Brain (organoid and tissue), 16 donors: ENCODE measurements at places on chromosomes 1 and 21.

- DNase-seq = no peak
Measured at GRCh38 chr1:182777386-182777785, 12.2 kb upstream of the NPL start.

GRCh38 chr1:20160034-20160433 is 20.9 kb downstream of the PLA2G2F start:
- no peak for DNase-seq

DNA sequence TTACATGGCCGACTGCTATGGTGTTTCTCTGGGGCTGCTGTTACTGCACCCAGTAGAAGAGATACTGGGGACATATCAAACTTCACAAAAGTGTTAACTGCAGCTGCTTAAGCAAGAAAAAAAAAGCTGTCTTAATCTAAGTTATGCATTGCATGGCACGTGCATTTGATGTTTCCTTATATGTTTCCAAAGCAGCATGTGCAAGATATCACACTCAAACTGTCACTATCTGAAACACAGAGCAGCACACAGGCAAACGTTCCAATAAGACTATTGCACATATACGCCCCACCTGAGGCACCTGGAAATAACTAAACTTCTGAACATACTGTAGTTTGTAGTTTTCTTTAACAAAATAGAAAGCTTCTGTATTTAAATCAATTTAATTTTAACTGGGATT is 671.4 kb upstream of the ADGRL2 start:
- no peak for DNase-seq

GRCh38 chr1:181126871-181127587 is 38.5 kb downstream of the IER5 start:
- peak; percentile 80 for DNase-seq

DNA sequence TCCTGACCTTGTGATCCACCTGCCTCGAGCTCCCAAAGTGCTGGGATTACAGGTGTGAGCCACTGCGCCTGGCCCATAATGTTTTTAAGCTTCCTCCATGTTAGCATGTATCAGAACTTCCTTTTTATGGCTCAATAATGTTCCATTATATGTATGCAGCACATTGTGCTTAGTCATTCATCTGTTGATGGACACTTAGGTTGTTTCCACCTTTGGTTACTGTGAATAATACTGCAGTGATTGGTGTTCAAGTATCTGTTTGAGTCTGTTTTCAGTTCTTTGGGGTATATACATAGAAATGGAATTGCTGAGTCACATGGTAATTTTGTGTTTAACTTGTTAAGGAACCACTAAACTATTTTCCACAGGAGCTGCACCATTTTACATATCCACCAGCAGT is 17.7 kb downstream of the CMPK1 start:
- DNase-seq = no peak

DNA sequence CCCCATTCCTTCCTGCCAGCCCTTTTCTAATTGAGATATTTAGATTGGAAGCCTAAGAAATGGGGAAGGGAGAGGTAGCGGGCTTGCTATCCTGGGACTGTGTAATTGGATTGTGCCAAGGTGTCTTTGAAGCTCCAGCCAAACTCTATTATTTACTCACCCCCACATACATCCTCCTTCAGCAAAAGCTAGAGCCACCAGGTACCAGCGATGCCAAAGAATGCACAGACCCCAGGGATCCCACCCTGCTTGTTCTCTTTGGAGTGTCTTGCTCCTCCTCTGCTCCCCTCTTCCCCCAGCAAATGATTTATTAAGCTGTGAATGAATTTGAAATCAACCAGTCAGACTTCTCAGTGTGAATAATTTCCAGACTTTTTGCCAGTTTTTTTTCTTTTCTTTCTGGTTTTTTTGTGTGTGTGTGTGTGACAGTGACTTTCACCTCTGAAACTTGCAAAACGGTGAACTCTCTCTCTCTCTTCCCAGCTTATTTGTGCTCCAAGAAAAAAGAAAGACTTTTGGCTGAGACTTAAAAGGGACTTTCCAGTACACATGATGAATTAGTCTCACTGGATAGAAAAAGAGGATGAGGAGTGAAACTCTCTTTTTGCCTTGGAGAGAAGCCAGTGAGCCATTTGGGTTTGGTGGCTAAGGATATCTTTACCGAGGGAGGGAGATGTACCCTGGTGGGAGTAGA is 1.8 kb downstream of the VASH2 start:
- peak; percentile 30 for DNase-seq

DNA sequence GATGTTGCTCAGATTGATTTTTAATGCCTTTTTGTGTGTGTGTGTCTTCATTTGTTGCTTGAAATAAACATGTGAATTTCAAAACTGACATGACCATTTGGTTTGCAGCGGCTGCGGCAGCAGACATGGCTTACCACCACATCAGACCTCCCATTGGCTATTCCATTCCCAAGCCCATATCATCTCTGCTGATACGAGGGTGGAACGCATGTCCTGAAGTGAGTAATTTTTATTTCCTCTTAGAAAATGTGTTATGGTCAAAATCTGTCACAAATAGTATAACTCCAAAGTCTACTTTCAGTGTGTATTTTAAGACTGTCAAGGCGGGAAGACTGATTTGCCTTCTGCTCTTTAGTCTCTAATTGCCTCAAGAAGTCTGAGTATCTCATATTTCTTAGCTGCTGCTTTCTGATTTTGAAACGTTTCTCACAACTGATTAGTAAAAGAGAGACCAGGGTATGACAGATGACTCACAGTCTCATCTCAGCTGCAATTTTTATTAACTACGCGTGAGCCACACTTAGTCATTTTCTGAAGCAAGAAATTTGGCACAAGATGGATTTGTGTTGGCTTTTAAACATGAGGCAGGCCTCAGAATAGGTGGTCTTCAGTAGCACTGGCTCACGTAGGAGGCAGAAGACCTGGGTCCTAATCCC is 49.0 kb downstream of the LRRC53 start:
- DNase-seq = no peak

- no peak for DNase-seq
Measured at GRCh38 chr21:44337449-44337848, 1.7 kb downstream of the CFAP410 start.

DNA sequence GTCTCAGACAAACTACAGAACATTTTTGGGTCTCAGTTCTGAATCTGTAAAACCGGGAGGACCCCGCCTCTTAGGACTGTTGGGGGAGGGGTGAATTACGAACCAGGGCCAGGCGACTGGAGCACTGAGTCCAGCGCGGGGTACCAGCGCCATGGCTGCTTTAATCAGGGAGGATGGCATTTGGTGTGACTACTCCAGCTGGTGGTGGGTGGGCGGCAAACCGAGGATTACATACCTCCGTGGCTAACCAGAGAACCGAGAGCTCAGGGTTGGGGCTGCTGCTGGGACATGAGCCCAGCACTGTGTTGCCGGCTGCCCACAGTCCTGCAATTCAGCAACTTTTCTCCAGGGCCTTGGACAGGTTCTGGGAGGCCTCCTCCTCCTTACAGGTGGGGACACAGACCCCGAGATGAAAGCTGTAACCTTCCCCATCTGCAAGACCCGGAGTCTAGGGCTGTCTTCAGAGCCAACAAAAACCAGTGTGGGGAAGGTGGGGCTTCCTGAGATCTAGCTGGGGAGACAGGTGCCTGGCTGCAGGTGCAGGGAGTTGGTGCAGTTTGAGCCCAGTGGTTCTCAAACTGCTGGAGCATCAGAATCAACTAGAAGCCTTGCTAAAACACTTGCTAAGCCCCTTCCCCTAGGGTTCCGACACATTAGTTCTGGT is 273.5 kb downstream of the FOXD2 start:
- no peak for DNase-seq

GRCh38 chr1:197197430-197197997 is 51.0 kb upstream of the ASPM start:
- no peak for DNase-seq

DNA sequence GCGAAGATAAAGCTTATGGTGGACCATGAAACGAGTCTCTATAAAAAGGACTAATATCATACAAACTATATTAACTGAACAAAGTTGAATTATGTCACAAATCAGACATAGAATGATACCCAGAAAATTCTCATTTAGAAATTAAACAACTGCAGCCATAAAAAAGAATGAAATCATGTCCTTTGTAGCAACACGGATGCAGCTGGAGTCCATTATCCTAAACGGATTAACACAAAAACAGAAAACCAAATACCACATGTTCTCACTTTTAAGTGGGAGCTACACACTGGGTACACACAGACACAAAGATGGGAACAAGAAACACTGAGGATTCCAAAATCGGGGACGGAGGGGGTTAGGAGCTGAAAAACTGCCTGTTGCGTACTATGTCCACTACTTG is 11.5 kb downstream of the COP1 start:
- DNase-seq = no peak

DNA sequence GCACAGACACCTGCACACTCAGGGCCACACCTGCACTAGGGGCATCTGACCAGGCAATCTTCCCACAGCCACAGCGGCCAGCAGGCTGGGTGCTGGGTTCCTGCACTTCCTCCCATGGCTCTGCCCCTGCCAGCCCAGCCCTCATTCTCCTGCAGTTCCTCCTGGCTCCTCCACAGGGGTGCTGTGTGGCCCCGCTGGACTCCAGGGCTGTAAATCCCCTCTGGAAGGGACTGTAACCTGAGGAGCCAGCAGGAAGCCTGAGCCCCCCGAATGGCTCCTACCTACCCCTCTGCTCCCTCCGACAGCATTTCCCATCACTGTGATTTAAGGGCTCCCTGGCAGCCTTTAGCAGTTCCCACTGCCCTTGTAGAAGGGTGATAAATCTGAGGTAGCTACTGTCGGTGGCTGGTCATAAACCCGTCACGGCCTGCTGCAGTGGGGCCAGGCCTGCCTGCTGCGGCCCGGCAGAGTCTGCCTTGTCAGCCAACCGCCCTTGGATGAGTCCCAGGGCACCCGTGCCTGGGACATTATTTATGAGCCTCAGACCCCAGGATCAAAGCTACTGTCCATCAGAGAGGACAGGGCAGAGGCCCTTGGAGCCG is 8.8 kb downstream of the UBL4B start:
- DNase-seq = no peak

GRCh38 chr1:144551543-144552424 is 40.9 kb upstream of the PPIAL4F start:
- DNase-seq = peak; percentile 97

DNA sequence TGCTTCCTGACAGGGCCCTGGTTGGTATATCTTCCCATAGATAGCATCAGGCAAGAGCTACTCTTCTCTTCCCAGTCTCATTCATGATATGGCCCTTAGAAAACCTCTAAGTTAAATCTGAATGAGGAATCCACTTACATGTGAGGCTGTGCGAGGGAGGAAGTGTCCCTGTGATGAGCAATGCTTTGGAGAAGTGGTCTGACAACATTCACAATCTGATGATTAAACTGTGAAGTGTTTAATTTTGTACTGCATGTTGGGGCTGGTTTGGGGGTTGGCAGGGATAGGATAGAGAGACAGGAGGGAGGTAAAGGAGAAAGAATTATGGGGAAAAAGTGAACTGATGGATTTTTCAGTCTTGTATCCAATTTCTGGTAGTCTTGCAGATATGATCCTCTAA is 421.2 kb upstream of the DAB1 start:
- no peak for DNase-seq

DNA sequence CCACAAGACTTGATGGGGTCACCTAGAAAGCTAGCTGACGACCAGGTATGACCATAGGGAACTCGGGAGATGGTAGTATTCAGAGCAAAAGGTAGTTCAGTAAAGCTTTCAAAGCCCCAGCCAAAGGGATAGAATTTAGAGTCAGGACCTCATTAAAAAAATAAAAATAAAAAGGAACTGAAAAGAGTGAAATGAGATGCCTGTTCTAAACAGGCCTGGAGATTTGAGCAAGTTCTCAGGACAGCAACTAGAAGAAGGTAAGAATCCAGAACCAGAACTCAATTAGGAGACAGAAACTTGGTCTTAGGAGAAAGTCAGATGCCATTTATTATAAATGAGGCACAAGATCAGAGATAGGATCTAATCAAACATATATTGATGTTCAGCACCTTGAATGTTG is 265.5 kb upstream of the CACYBP start:
- DNase-seq = no peak

- no peak for DNase-seq
Measured at GRCh38 chr1:241551759-241552638, 19.8 kb downstream of the KMO start.

DNA sequence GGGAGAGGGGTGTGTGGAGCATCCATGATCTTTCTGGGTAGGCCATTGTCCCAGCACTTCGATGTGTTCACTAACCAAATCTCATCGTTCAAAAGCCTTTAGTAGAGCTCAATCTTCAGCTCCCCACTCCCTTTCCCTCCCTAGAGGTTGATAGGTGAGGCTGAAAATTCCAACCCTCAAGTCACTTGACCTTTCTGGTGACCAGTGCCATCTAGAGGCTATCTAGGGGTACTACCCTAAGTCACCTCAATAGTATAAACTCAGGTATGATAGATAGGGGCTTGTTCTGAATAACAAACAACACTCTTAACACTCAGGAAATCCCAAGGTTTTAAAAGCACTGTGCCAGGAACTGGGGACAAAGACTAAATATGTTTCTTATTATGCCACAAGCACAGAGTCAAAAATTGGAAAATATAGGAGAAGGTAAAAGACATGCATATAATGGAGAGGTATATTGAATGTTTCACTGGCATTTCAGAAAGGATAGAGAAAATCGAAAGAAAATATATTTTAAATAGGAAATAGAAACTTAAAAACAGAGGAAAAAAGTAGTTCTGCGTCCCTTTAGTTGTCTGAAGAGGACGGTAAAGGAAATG is 42.9 kb upstream of the CD53 start:
- no peak for DNase-seq

DNA sequence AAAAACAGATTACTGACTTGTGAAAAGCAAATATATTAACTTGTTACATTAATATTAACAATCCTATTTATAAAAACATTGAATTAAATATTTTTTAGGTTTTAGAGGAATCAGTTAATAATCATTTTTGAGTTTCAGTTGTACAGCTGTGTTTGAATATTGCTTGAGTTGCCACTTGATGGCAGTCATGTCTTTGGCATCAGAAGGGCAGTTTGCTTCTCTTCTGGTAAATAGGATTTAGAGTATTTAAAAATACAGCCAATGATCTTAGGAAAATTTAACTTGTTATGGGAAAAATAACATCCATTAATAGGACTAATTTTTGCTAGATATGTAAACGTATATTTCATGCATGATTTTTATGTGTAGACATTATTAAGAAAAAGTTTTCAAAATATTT is 234.1 kb downstream of the NCAM2 start:
- peak; percentile 48 for DNase-seq

DNA sequence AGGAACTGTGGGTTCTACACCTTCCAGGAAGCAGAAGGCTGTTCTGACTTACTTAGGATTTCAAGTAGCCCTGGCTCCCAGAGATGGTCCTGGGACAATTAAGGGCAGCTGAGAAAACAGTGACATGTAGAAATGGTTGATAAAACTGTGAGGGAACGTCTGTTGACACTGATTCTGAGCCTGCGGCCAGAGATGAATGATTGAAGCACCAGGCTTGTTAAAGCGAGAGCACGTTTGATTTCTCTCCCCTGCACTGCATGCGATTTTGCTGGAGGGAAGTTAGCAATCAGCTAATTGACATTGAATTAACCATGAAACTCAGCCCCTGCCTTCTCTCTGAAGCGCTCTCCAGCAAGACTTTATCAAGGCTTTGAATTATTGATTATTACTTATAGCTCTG is 29.9 kb upstream of the POU3F1 start:
- DNase-seq = no peak

GRCh38 chr1:214664651-214665433 is 61.8 kb downstream of the CENPF start:
- DNase-seq = no peak

GRCh38 chr1:69643266-69643665 is 75.5 kb downstream of the LRRC7 start:
- DNase-seq = no peak

- no peak for DNase-seq
Measured at GRCh38 chr1:36638268-36638667, 155.6 kb upstream of the CSF3R start.

- no peak for DNase-seq
Measured at GRCh38 chr1:113353580-113353979, 36.7 kb upstream of the MAGI3 start.

- no peak for DNase-seq
Measured at GRCh38 chr1:38083541-38083940, 36.9 kb upstream of the POU3F1 start.
